ENCODE measurements at places on chromosomes 11 and 22.
A peak's percentile ranks its signal among the peaks of the same experiment; 100 is the strongest.

GRCh38 chr11:2912498-2912897, 16.7 kb downstream of the PHLDA2 start:
- peak; percentile 28 for DNase-seq

- peak; percentile 90 for DNase-seq
Measured at GRCh38 chr11:122101625-122102291, 14.3 kb downstream of the BLID start.

DNA sequence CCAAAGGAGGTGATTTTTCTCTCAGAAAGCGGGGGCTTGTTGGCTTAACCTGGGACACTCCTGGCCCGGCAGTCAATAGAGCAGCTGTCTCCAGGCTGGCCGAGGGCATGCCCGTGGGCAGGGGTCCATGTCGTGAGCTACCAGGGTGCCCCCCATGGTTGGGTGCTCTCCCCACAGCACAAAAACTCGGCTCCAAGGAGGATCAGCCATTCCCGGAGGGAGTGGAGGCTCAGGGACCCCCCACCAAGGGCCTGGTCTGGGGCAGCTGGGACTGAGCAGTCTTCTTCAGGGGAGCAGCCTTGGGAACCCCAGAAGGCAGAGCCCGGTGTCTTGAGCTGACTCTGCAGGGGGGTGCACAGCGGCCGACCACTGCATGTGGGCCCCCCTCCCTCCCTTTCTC, 20.8 kb upstream of the TH start:
- no peak for DNase-seq

- no peak for DNase-seq
Measured at GRCh38 chr11:10667521-10667885, 26.1 kb downstream of the IRAG1 start.

DNA sequence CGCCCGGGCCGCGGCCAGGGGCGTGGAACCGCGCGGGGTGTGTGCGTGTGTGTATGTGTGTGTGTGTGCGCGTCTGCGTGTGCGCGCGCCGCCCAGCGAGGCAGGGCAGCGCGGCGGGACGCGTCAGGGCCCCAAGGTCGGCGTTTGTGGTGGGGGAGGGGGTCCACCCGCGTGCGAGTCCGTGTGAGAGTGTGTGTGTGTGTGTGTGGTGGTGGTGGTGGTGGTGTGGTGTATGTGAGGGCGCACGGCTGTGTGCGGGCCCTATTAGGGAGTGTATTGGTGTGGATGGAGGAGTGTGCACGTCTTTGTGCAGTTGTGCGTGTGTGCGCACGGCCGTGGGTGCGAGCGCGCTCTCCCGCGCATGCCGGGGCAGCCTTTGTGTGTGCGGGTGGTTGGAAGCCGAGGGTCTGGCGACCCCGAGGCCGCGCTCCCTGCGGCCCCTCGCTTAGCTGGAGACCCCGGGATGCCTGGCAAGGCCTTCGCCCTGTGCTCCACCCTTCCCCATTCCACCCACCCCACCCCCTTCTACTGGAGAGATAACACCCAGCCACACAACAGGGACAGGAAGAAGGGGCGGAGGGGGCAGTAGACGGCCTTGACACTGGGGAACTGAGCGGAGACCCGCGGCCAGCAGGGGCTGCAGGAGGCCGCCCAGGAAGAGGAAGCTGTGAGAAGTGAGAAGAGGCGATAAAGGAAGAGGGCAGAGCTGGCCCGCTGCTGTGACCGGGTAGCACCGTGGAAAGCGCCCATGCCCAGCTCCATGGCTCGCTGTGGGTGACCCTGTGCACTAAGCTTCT, 528 bp upstream of the ARRB1 start:
- peak; percentile 64 for DNase-seq

DNA sequence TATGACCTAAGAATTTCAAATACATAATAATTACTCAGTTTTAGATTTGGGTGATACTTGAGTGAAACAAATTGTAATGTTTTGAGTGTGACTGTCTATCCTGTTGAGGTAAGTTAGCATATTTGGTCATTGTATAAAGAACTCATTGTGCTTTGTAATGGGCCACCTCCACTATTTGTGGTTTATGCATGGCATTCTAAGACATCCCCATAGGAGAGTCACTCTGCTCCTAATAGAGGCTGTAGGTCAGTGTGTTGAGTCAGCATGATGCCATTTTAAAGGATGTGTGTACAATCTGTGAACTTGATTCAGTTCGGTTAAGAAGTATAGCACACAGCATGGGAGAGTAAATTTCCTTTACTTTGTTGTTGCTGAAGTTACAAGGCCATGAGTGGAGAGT, 1112.4 kb downstream of the JRKL start:
- DNase-seq, result no peak
